ENCODE measurements at places on chromosomes 12 and 14.

- DNase-seq = no peak
Measured at GRCh38 chr14:61330511-61330910, 9.1 kb downstream of the PRKCH start.

DNA sequence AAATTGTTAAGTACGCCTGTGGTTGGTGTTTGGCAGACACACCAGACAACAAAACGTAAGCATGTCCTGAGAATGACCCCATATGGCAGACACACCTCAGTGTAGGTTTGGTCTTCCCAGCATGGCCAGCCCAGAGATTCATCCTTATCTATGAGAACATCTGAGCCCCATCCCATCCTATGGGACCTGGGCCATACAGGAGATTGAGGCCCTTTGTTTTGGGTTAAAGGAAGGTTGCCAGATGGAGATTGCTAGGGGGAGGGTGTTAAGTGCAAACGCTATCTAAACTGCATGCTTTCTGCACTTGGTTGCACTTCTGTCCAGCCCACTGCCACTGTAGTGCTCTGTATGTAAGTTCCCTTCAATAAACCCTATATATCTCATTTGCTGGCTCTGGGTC lies 4.1 kb upstream of the PCNX4 start:
- no peak for DNase-seq

DNA sequence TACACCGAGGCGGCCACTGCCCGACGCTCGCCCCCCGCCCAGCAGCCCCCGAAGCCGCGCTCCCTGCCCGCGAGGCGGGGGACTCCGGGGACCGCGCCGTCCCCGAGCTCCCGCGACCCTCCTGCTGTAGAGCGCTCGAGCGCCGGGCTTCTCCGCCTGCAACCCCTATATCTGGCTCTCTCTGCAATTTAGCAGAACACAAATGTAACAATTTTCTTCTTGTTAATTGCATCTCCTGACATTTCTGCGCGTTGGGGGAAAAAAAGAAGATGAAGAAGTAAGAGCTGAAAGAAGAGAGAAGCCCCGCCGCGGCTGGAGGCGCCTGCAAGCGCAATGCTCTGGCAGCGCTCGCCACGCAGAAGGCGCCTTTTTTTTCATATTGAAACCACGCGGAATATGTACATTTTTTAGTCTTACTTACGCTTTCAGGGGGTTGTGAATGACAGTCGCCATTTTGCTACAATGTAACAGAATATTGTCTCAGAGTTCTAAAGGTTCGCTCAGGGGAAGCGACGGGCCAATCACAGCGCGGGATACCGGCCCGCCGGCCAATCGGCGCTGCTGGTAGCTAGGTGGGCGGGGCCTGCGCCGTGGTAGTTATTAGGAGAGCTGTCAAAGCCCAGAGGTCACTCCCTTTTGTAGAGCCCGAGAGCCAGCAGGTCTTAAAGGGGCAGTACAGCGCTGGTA lies at the start of gene DPF3:
TSS of gene DPF3 (minus strand) at position 466 of the 687 bp plus-strand sequence. CDS start at position 453, 13 bp downstream.
- peak; percentile 94 for DNase-seq

GRCh38 chr12:102883204-102883799 lies 33.7 kb downstream of the PAH start:
- peak; percentile 43 for DNase-seq

DNA sequence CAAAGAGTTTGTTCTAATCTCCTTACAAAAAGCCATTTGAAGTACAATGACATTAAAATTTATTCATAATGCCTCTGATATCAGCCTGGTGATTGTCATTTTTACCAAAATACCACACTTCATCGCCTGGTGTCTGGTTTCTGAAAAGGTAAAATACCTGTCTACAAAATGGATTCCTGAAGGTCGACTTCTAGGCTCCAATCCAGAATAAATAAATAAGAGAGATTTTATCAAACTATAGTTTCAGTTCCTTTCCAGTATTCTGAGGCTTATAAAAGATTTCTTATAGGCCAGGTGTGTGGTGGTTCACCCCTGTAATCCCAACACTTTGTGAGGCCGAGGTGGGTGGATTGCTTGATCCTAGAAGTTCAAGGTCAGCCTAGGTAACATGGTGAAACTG lies 340.7 kb downstream of the SLC16A7 start:
- DNase-seq = no peak

DNA sequence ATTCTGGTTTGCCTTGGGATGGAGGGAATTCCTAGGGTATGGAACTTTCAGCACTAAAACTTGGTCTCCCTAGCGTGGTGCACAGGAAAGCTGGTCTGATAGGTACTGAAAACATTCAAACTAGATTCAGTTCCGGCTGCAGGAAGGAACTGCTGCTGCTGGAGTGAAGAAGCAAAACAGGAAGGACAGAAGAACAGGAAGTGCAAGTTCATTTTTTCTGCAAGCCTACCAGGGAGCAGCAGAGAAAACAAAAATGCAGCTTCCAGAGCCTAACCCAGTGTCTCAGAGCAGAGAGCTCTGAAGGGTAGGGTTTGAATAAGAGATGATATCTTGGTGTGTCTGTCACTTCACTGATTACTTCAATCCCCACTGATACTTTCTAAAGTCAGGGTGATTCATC lies 165.2 kb downstream of the VRK1 start:
- DNase-seq = no peak

- DNase-seq = peak; percentile 1
Measured at GRCh38 chr12:79000501-79000900, 135.9 kb downstream of the SYT1 start.

DNA sequence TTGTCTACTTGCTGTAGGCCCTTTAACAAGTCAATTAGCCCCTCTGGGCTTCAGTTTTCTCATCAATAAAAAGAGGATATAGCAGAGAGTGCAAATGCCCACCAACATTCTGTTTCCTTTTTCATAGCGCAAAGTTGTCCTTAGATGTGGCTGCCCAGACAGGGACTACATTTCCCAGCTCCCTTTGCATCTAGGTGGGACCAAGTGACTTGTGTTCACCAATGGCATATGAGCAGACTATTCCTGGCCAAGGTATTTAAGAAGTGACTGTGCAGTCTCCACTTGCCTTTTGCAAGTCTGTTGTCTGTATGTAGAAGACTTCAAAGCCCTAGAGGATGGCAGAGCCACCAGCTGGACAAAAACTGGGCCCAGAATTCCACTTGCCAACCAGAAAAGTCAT lies 59.7 kb downstream of the DAO start:
- no peak for DNase-seq

DNA sequence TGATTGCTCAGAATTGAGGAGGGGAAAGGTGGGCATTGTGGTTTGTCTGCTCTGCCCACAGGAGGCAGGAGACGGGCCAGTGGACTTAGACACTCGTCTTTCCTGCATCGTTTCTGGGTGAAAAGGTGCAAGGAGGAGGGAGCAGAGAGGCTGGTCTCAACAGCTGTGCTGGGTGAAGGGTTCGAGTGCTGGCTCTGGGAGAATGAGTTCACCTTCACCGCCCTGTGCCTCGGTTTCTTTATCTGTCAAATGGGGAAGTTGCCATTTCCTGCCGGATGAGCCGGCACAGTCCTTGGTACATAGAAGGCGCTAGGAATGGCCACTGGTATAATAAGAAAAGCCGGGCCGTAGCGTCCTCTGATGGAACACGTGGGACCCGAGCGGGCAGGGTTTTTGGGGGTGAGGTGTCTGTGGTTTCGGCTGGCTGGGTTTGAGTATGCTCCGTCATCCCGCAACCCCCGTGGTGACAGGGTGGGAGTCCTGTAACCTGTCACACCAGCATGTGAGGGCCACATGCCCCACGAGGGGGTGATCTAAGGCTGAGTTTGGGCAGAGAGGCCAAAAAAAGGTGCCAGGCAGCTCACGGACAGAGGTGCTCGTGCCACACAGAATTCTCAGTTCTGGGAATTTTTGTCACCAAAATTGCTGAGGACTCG lies 7.3 kb downstream of the BCL7A start:
- DNase-seq = no peak

- DNase-seq = no peak
Measured at GRCh38 chr12:82605115-82605514, 81.6 kb upstream of the TMTC2 start.

- no peak for DNase-seq
Measured at GRCh38 chr14:26811756-26812305, 214.0 kb upstream of the NOVA1 start.

DNA sequence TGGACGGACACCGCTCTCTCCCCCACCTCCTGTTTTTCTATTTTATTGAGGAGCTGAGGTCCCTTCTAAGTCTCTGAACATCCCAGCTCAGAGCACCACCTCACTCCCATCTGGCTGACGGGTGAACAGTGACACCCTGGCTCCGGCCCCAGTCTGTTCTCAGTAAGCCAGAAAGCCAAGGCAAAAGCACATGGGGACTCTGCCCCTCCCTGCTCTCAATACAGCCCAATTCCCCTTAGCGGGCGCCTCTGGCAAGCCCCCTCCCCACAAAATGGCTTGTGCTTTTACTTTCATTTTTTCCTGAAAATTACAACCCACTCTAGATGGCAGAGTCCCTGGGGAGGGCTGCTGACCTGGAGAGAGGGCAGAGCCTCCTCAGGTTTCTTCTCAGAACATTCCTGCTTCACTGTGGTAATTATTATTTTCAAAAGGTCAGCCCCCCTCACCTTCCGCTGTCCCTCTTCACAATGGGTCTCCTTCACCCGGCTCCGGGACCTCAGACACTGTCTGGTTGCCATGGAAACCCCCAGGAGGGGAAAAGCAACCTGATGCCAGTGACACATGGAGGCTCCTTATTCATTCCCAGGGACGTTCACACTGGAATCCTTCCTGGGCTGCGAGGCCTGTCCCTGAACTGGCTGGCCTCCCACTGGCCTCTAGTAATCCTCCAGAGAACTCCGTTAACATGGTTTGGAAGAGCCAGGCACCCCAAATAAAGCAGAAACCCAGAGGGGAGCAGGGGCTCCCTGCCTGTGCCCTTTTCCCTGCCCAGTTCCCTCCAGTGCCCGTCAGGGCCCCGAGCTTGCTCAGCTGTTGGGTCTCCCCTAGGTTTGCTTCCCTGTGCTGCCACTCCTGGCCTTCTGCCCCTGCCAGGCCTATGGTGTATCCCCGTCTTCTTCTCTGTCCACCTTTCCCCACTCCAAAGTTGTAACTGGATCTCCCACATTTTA lies 15.9 kb downstream of the COL2A1 start:
- peak; percentile 24 for DNase-seq

DNA sequence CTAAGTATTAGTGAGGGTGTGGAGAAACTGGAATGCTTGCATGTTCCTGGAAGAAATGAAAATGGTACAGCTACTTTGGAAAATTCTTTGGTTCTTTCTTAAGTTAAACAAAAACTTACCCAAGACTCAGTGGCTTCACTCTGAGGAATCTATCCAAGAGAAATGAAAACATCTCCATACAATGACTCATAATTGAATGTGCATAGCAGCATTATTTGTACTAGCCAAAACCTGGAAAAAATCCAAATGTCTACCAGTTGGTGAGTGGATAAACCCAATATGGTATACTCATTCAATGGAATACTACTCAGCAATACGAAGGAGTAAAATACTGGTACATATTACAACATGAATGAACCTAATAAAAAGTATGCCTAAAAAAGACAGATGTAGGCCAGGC lies 18.0 kb upstream of the CRACR2A start:
- peak; percentile 80 for DNase-seq

DNA sequence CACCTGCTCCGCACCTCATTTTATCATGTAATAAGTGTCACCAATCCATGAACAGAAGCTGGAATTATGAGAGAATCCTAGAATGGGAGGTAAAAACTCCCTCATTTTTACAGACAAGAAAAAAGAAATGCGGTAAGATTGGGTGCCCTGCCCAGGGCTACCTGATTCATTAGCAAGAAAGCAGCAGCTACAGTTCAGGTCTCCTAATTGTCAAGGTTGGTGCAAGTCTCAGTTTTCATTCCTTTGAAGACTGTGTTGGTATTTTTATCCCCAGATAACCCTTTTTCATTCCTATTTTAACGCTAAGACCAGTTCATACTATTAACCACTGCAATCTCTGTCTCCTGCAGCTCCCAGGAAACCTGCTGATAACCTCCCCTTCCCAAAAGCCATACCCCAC lies 6.9 kb downstream of the DUSP6 start:
- no peak for DNase-seq

DNA sequence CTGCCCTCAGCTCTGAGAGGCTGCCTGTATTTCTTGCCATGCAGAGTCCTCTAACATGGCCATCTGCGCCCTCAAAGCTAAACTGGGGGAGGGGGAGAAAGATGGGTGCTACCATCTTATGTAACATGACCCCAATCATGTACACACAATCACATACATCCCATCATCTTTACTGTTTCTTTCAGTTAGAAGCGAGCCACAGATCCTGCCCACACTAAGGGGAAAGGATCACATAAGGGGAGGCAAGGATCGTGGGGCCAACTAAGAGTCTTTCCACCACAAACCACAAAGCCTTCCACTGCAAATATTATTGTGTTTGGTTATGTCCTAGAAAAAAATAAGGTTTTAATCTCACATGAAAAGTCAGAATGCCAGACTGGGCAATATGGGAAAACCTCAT lies 11.8 kb upstream of the AMN1 start:
- no peak for DNase-seq

GRCh38 chr14:64502456-64502855 lies 1.2 kb downstream of the ZBTB25 start:
- no peak for DNase-seq

GRCh38 chr12:3114671-3115070 lies 37.5 kb downstream of the TSPAN9 start:
- DNase-seq = no peak

DNA sequence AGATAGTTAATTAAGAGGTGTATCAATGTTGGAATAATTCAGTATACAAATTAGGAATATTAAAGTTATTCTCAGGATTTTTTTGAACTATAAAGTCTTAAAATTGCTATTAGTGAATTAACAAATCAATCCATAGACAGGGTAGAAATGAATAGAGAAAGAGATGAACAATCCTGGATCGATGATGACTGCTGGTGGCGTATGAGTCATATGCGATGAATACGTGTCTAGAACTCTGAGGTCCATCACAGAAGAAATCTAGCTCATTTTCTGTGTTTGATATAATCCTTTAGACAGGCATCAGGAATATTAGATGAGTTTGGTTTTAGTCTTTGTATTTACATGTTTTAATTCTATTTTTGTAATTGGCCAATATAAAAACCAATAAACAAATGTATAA lies 85.4 kb upstream of the RTL1 start:
- DNase-seq = no peak

GRCh38 chr14:70171726-70172125 lies 17.0 kb downstream of the SLC8A3 start:
- DNase-seq = no peak

DNA sequence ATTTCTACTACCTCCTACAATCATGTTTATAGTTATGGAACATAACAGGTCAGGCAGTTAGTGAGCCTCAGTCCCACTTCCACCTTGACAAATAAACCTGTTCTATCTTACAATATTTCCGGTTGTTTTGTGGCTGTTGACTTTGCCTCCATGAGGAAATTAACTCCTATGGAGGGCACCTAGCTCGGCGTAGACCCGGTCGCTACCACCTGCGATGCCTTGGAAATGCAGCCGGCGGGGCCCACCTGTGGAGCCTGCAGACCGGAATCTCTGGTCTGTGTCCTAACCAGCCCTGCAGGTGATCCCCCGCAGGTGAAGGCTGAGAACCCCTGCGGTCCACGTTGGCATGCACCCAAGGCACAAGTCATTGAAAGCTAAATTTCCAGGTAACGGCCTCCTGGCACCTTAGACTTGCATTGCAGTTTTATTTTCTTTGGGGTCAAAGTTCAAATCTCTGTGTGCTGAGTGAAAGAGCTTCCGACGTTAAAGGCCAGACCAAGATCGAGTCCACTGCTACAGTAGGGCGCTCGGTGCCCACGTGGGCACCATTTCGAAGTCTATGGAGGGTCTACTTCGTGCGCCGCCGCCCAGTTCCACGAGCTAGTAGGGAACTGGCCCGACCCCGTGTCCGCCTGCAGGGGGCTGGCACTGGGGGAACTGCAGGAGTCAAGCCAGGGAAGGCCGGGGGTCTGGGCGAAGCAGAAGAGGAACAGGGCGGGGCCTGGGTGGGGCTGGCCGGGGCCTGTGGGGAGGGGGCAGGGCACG lies 782 bp upstream of the PIWIL1 start:
- no peak for DNase-seq

GRCh38 chr12:93059925-93060665 lies 131.0 kb upstream of the EEA1 start:
- no peak for DNase-seq
